ENCODE measurements at places on chromosomes 7 and 10.
A peak's percentile ranks its signal among the peaks of the same experiment; 100 is the strongest.

DNA sequence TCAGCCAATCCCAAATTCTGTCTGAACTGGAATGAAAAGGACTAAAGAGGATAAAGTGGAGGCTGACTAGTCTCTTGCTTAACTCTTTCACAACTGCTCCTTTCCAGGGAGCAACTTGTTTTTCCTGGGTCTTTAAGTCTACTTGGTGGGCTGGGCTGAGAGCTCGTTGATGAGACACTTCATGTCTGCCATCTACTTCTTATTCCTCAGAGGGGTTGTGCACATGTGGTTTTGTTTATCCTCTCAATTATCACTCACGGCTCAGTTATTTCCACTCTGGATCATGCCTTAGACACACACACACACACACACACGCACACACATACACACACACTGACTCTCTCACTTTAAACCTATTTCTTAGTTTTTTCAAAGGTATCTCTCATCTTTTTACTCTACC, 298.6 kb upstream of the MTPN start:
- no peak for DNase-seq

GRCh38 chr10:511101-511848, 178.2 kb downstream of the DIP2C start:
- peak; percentile 32 for DNase-seq

DNA sequence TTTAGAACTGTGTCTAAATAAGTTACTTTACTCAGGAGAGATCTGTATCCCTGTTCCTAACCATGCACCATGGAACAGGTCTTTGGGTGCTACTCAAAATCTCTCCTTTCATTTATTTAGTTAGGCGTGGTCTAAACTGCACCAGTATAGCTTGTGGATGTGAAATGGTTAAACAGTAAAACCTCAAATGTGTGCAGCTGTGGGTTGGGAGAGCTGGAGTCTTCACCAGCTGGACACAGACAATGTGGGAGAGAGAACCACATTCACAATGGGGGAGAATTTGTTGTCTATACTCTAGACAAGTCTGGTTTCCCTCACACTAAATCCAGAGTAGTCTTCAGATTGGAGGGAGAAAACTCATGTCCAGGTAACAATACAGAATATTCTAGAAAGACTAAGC, 31.2 kb upstream of the IKZF1 start:
- DNase-seq = no peak

DNA sequence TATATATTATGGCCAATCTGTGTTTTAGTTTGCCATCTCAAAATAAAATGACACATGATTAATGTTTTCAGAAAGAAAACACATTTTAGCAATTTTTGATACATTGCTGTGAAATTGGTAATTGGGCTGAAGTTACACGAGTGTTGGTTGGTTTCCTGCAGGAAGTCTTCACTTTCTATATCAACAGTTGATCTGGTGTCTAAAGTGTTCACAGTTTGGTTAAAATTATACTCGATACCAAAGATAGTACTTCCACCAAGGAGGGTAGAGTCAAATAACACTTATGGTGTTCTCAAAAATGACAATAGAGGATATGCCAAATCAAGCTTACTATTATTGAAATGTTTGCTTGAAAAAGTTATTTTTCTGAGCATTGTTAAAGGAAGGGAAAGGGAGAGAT, 120.3 kb upstream of the GLCCI1 start:
- DNase-seq = no peak

- DNase-seq = no peak
Observed at GRCh38 chr7:80679921-80680907, 41.8 kb downstream of the CD36 start.

- peak; percentile 12 for DNase-seq
Observed at GRCh38 chr10:84308481-84309304, 19.7 kb upstream of the CCSER2 start.

GRCh38 chr7:19404912-19405329, 259.7 kb upstream of the FERD3L start:
- DNase-seq = no peak

DNA sequence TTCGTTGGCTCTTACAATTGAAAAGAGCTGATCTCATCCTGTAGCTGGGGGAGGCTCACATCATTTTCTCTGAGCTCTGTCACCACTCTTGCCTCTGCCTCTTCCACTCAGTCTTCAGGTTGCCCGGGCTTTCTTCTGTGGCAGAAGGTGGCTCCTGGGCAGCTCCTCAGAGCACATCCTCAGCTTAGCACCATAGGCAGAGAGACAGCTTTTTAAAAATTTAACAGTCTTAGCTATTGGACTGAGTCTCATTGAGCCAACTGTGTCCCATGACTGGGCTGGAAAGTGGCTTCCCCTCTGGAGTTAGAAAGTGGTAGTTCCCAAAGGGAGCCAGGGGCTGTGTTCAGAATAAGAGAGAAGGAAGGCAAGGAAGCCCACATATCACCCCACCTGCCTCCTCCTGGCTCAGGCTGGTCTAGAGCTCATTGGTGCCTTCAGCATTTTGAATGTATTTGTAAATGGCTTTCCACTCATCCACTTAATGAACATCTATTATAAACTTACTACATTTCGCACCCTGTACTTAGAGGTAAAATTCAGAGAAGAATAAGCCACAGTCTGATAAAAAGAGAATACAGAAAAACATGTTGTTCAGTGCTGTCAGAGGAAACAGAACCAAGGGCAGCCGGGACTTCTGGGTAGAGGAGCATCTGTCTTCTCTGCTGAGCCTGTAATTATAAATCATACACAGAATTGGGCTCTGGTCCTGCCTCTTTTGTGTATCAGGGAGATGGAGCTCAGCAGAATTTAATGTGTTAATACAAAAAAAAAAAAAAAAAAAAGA, 119.3 kb downstream of the WDFY4 start:
- DNase-seq = no peak

DNA sequence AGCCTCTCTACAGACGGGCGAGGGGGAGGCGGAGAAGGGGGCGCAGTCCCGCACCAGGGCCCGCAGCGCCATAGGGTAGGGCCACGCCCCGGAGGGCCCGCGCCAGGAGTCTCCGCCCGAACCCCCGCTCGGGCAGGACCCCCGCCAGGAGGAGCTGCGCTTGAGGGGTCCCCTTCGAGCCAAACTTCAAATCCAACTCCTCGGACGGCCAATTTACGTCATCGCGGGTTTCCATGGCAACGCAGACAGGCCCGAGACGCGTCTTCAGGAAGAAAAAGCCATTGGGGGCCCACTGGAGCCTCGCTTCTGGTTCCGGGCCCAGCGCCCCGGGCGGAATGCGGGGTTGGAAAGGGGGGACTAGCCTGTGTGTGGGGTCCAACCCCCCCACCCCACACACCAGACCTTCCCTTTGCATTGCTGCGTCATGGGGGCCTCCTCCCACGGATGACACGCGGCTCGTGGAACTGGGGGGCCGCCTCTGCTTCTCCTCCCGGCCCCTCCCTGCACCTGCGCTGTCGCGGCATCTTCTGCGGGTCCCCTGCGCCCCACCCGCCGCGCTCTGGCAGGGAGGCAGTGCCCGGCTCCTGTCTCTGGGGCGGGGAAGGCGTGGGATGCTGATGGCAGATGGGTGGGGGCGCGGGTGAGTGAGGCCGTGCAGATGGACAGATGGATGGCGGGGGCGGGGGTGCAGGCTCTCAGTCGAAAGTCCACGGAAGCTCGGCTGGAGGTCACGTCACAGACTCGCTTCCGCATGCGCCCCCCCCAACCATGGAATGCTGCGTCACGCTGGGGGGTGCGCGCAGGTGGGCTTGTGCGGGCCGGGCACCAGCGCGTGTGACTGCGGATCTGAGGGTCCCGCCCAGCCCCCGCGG, 1.2 kb downstream of the CALY start:
- DNase-seq = peak; percentile 79

DNA sequence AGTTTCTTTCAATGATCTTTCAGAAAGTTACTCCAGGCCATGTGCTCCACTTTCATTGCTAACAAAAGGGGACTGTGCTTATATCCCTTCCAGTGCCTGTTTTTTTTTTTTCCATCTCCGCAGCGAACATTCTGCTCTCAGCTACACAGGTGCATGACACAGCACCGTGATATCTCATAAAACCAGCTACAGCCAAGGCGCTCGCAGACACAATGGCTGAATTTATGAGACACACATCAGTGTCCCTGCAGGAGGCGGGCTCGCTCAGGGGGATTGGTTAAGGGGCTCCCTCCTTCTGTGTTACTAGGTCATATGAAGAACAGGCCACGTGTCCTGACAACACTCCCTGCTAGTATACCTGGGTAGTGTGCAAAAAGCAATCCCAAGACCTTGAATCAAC, 245.5 kb downstream of the SKAP2 start:
- no peak for DNase-seq

GRCh38 chr10:6535156-6535764, 44.8 kb downstream of the PRKCQ start:
- no peak for DNase-seq

DNA sequence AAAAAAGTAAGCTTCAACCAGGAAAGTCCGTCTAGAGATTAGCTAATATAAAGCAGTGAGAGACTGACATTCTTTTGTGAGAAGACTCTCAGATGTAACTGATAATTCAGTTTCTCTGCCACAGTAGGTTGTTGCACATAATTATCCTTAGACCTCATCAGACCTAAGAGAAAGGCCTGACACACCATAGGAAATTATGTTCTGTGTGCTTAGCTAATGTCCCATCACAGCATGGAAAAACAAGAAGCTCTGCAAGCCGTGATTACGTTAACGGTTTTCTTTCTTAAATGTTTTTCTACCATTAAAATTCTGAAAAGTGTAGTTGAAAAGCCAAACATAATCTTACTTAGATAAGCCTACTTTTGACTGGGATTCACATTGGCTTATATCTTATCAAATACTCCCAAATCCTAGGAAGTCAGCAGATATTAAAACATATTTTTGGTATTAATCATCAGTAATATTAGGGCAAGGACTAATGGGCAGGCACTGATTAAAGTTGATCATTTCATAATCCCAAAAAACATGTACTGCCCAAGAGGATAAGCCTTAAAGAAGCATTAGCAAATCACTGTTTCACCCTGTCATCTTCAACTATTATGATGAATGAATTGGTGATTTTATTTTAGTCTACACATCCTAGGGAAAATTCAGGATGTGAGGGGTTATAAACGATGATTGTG, 5.2 kb downstream of the CSTF2T start:
- no peak for DNase-seq

GRCh38 chr7:155758348-155758747, 53.9 kb downstream of the SHH start:
- DNase-seq = no peak

DNA sequence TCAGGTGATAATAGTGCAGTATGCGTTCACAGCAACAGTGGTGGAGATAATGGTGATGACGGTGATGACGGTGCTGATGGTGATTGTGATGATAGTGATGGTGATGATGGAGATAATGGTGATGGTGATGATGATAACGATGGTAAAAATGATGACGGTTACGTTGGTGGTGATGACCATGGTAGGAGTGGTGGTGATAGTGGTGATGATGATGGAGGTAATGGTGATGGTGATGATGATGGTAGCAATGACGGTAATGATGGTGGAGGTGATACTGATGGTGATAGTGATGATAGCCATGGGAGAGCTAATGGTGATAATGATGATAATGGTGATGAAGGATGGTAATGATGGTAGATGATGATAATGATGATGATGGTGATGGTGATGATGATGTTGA, 45.0 kb downstream of the FAM20C start:
- no peak for DNase-seq
